Stimulated activated CD8-positive, alpha-beta memory T cell treated with anti-CD3 and anti-CD28 coated beads, Interleukin-4, amount 100 ng/mL, for 24 hours (primary cell): ENCODE measurements at places on chromosomes 4 and X.

- no peak for DNase-seq
Measured at GRCh38 chr4:55469979-55470378, 74.2 kb downstream of the TMEM165 start.

GRCh38 chr4:83417566-83417965 lies 38.1 kb downstream of the HELQ start:
- no peak for DNase-seq

DNA sequence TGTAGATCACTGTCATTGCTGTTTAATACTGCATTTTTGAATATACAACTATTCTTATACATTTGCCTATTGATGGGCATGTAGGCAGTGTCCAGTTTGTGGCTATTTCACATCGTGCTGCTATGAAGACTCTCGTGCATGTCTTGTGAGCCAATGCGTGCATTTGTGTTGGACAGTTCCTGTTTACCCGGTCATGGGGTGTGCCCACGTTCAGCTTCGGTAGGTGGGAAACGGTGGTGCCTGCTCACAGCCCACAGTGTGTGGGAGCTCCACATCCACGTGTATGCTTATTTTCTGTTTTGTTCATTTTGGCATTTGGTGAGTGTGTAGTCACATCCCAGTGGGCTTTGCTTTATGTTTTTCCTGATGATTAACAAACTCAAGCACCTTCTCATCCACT lies 19.7 kb upstream of the RNF212 start:
- DNase-seq, result no peak

GRCh38 chrX:106963111-106963510 lies 36.9 kb downstream of the MORC4 start:
- DNase-seq, result no peak

DNA sequence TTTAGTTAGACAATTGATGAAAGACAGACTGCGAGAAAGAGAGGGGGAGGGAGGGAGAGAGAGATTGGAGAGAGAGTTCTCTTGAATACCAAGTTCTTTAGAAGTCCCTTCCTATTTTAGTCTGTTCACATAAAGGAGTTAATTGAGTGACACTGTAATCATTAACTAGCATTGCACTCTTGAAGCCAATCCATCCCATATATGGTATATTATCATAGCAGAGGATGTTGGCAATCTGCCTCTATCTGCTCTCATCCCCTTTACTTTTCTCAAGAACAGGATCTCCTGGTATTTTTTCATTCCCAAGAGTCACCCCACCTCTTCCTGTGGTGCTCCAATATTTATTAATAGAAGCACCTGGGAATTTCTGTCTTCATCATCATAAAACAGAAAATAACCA lies 959.6 kb upstream of the NDST4 start:
- no peak for DNase-seq

GRCh38 chrX:149639568-149639967 lies 8.0 kb upstream of the TMEM185A start:
- no peak for DNase-seq

DNA sequence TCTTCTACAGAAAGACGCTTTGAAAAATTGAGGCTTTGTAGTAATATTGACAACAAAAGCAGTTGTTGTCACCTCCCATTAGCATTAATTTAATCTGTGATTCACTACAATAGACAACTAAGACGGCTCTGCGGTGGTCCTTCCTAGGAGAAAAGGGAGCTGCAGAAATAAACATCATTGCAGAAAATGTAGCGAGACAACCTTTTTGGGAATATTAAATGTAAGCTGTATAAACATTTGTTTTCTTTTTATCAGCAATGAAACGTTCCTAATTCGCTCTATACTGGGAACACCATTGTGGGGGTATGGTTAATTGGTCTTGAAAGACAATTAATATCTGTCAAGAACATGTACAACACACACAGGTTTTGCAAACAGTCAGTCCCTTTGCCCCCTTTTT lies 583.3 kb upstream of the TENM3 start:
- DNase-seq, result no peak

DNA sequence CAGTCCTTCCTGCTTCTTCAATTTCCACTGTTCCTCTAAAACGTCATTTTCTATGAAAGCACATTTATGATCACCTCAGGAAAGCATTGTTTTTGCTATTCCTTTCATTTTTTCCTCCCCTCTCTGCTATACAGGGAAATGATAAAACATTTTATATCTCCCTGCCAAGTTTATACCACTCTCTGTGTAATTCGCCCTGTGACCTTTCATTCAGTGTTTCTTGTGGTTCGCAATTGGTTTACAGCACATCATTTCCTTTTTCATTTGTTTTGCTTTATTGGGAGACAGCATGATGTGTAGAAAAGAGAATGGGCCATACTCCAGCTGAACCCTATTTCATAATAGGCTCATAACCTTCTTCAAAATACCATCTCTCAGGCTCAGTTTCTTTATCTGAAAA lies 99.9 kb upstream of the RAPGEF2 start:
- DNase-seq, result no peak

DNA sequence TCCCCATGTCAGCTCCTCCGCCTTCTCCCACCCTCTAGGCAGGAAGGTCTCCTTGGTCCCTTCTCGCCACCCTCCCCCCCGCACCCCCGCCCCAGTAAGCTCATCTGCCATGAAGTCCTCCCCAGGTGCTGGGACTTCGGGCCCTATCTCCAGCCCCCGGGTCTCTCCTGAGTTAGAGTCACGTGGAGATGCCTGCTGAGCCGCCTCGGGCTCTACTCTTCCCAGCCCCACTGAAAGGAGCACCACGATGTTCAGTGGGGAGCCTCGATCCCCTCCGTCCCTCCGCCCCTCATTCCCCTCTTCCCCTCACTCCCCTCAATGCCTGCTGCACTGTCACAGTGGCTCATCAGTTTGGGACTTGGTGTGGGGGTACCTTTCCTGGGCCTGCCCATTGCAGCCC lies 3.9 kb downstream of the HTRA3 start:
- DNase-seq, result no peak

DNA sequence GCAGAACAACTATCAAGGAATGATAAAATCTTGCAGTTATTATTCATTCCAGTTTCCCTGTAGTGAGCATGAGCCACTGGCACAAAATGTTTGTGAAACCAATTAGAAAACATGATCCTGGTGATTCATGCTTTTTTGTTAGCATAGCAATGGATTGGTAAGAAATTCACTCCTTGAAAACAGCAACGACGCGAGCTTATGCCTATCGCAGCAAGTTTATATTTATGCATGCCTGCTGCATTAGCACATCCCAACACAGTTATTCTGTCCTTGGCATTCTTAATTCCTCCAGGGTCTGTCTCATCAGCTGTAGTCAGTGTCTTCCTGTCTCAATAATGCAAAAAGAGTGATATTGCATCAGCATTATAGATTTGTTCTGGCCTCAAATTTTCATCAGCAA lies 975.9 kb downstream of the STIM2 start:
- no peak for DNase-seq

- no peak for DNase-seq
Measured at GRCh38 chr4:3251691-3252479, 2.9 kb downstream of the MSANTD1 start.

DNA sequence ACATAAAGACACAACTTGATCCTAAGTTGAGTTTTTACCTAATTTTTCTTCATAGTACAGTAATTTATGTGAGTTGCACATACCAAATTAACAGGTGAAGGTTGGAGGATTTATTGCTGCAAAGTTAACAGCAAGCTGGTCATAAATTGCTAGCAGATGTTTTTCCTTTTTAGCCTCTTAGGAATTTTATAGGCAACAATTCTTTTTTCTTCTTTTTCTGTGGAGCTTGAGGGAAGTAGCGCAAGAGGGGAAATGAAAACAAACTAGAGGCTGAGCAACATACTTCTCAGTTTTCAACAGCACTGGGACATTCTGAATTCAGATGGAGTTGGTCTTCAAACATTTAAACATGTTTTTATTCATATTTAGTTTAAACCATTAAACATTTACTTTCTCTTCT lies 63.7 kb upstream of the TLR2 start:
- DNase-seq, result no peak

GRCh38 chr4:62226082-62226481 lies 1026.0 kb downstream of the ADGRL3 start:
- no peak for DNase-seq

GRCh38 chrX:110143454-110144210 lies 140.7 kb downstream of the TMEM164 start:
- DNase-seq, result no peak

DNA sequence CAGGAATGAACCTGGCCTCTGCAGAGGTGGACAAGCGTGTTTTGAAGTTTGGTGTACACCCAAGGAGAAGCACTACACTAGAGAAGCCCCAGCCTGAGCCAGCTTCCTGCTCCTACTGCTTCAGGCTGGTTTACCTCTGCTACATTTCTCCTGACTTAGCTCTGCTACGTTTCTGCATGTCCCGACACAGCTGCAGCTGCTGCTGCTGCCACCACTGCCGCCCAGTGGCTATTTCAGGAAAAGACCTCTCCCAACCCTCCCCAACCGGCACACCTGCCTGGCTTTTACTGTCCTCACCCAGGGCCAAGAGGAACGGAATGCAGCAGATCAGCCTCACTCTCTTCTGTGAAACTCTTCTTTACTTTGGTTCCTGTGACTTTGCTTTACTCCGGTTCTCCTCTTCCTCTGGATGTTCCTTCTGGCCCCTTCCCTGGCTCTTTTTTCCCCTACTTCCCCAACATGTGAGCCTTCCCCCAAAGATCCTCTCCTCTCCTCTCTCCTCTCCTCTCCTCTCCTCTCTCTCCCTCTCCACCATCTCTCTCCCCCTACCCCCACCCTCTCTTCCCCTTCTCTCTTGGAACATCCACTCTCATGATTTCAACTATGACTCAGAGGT lies 3.1 kb upstream of the P2RY4 start:
- DNase-seq, result peak; percentile 13

- no peak for DNase-seq
Measured at GRCh38 chr4:141158219-141158618, 24.9 kb upstream of the RNF150 start.

- DNase-seq, result no peak
Measured at GRCh38 chr4:101328063-101328602, 19.2 kb downstream of the PPP3CA start.

DNA sequence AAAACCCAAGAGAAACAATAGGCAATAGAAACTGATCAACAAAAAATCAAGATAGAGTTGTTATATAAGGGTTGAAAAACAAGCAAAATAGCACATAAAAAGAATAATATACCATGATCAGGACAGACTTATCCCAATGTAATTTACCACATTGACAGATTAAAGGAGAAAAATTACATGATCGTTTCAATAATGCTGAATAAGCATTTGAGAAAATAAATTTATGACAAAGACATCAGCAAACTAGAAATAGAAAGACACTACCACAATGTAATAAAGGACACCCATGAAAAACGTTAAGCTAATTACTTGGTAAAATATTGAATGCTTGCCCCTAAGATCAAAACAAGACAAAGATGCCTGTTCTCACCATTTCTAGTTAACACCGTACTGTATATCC lies 105.6 kb downstream of the ARHGEF9 start:
- DNase-seq, result no peak

DNA sequence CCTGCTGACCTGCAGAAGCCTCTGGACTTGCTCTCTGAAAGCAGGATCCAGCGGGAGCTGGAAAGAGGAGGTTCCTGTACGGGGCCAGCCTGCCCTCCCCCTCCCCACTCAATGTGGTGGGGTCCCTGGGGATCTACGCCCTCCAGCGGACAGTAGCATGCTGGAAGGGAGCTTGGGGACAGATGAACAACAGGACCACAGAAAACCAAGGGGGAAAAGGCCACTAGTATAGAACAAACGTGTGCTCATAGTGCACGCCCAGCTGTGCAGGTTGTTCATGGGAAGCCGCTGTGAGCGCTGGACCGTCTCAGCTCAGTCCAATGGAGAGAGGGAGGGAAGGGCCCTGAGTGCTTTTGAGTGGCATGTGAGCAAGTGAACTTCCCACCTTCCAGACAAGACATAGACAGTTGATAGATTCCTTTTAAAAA lies 15.8 kb downstream of the HMX1 start:
- no peak for DNase-seq

- DNase-seq, result peak; percentile 0
Measured at GRCh38 chr4:86496094-86497080, 97.7 kb upstream of the PTPN13 start.

DNA sequence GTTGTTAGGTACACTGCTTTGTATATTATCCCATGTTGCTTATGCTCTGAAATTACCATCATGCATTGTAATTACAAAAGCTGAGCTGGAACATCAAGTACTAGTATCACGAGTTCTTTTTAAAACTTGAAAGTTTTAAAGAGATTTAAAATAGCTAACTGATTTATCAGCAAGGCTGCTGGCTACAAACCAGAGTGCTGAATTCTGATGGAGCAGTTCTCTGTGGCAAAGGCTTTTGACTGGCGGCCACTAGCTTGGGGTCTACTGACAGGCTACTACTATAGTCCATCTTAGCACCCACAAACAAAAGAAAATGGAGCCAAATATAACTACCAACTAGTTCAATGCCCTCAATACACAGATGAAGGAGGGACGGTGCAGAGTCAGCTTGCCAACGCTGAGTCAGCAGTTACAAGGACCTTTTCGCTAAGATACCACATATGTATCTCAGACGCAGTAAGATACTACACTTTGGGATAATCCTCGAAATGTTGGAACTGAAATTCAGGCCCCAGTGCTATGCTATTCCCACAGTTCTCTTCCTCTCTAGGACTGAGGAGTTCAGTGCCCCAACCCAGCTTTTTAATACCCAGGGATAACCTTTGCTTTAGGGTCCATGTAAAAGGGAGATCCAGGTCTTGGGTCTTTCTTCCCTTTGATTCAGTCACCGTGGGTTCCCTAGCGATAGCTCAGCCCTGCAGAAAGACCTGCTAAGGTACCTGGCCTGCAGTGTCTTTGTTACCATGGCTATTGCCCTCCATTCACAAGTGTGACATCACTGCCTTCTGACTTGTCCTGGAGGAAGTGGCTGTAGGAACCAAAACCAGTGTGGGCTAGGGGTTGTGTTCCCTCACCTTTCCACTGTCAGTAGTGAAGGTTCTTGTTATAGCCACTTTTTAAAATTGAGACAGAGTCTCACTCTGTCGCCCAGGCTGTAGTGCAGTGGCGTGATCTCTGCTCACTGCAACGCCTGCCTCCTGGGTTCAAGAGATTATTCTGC lies 22.8 kb downstream of the MFAP3L start:
- DNase-seq, result no peak

- DNase-seq, result peak; percentile 15
Measured at GRCh38 chrX:129540068-129540653, at the start of gene OCRL. Gene OCRL (plus strand): TSS chrX:129540259. CDS start chrX:129540440, 181 bp downstream.

GRCh38 chr4:7366954-7367353 lies 67.8 kb downstream of the PSAPL1 start:
- DNase-seq, result no peak
